Vagina (tissue), 2 donors: ENCODE measurements at places on chromosomes 7 and 10.

DNA sequence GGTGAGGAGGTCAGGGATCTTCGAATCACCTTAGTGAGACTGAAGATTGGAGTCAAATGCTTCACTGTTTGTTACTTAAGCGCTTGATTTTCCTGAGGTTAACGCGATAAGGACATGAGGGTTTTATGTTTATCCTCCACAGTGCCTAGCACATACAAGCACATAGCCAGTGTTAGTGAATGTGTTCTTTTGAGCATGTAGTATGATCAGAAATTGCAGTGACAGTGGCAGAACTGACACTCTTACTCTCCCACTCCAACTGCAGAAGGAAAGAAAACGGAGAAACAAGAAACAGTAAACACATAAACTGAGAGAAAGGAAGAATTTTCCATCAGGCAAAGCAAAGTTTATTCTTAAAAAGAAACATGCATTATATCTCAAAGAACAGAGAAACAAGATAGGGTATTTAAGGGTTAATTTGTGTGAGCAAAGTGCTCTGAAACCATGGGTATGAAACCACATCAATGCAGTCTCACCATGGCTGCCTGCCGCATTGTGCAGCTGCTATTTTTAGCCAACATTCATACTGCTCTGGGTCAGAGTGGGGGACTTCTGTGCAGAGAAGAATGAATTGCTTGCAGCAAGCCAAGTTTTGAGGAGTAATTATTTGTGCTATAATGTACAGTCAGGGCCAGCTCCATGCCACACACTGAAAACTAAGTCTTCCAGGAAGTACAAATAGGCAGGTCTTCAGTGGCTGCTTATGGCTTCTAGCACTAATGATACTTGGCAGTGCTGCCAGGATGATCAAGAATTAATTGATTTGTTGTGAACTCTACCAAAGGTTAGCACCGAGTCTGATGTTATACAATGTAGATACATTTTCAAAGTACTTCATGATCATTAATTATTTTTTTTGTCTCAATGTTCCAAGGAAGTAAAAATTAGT, 152.0 kb downstream of the MACC1 start:
- DNase-seq = no peak

GRCh38 chr10:8054494-8055407, at the start of gene GATA3:
TSS of gene GATA3 (plus strand) at chr10:8054688. CDS start at chr10:8055656, 968 bp downstream.
- no peak for DNase-seq

DNA sequence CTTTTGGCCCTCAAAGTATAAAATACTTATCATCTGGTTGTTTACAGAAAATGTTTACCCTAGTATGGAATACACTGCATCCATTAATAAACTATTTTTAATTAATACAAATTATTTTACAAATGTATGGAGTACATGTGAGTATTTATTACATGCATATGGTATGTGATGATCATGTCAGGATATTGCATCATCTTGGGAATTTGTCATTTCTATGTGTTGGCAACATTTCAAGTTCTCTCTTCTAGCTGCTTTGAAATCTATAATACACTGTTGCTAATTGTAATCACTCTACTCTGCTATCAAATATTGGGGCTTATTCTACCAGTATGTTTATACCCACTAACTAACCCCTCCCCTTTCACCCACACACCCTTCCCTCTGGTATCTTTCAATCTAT, 103.9 kb upstream of the THSD7A start:
- DNase-seq = no peak

- DNase-seq = no peak
These were observed 259.3 kb downstream of the GLI3 start for GRCh38 chr7:41977661-41978060.

GRCh38 chr10:98403812-98404504, 11.0 kb downstream of the PYROXD2 start:
- DNase-seq = no peak

DNA sequence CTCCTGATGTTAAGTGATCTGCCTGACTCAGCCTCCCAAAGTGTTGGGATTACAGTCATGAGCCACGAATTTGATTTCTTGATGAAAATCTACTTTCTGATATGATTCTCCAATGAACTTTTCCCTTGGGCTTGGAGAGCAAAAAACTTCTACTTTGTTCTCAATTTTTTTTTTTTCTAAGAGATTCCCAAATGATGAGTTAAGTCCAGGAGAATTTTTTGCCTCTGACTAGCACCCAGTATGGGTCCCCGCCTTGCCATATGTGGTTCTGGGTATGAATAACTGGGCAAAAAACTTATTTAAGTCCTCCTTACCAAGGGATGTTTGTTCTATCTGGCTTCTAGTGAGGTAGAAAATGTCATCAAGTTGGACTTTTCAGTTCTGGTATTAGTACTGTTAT, 147.9 kb upstream of the LYZL1 start:
- no peak for DNase-seq
